ENCODE measurements at places on chromosomes 5 and 9.
A peak's percentile ranks its signal among the peaks of the same experiment; 100 is the strongest.

DNA sequence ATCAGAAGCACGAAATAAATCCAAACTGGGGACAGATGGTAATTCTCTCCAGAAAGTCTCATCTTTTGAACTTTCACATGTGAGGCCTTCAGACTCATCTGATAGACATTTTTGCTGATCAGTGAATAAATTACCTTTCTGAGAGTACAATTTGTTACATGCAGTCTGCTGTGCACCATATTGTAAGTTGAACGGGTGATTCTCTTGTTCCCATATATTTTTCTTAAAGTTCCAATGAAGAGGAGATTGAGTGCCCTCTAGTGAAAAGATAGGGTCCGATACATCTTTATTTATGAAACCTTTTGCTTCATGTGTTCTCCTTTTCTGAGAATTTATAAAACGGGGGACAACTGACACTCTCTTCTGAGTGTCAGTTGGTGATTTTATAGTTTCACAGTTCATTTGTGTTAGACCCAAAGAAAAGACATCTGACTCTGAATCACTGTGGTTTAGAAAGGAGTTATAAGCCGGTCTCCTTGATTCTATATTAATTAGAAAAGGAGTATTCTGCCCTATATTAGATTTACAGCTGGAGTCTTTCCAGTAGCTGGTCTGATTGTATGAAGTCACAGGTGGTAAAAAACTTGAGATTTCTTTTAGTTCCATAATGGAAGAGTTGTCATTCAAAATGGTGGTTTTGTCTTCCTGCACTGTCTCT is 30.4 kb downstream of the GNG10 start:
- DNase-seq: no peak

GRCh38 chr5:156595132-156595787 is 254.8 kb upstream of the PPP1R2B start:
- no peak for DNase-seq

DNA sequence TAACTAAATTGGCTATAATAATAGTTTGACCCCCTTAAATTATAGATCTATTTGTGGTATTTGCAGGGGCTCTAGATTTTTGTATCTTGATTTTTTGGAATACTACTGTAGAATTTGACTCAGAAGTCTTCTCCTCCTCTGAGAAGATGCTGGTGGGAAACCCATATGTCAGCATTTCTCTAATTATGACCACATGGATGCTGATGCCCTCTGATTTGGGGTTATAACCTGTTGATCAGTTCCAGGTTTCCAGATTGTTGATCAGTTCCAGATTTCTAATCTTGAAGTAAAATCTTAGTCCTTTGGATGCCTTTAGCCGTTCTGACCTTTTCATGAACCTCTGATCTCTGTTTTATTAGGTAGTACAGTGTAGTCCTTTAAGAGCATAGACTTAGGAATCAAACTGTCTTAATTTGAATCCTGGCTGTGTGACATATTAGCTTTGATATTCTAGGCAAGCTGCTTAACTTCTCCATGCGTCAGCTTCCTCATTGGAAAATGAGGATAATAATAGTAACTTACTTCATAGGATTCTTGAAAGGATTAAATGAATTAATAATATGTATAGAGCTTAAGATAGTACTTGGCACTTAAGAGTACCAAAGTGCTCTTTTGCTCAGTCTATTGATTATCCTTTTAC is 8.1 kb downstream of the FSD1L start:
- no peak for DNase-seq

DNA sequence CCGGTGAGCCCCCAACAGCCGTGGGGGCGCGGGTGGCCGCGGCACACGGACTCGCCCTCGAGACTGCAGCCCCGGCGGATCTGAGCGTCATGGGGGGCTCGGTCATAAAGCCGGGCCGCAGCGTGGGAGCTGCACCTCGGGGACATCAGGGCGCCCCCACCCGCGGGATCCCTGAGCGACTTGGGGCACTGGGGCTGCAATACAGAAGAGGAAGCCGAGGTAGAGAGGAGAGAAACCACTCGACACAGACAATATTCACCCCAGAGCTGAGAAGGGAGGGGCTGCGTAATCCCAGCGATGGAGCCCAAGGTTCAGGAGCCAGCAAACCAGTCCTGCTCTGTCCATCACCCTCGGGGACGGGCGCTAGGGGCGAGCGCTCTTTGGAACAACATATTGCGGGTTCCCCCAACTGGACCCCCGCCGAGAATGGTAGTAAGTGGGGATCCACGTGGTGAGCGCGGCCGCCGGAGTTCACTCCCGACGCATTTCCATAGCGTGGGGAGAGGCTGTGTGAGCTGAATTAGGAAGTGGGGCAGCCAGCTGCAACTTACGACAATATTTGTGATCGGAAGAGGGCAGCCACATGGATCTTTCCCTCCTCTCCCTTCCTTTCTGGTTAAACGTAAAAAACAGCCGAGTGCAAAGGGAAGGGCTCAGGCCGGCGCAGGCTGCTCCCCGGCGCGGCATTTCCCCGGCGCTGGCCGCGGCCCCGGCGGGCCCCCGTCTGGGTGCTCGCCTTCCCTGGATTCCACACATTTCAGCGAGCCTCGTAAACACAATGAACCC is 9.9 kb downstream of the PTCH1 start:
- peak; percentile 74 for DNase-seq

DNA sequence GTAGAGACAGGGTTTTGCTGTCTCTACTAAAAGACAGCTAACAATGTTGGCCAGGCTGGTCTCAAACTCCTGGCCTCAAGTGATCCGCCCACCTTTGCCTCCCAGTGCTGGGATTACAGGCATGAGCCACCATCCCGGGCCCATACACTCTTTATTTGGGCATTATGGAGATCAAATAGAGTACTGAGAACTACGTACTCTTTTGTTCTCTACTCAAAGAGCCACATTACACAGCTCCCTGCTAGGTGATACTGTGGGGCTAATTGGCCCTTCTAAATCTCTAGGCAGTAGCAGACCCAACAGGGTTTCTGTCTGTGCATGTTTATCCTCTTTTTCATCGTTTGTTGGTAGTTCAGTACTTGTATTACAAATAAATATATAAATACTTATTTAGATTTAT is 16.1 kb downstream of the CKMT2 start:
- DNase-seq: no peak

- no peak for DNase-seq
Observed at GRCh38 chr5:5953584-5954274, 424.6 kb downstream of the MED10 start.

- no peak for DNase-seq
Observed at GRCh38 chr5:8683496-8683895, 814.5 kb downstream of the MTRR start.

DNA sequence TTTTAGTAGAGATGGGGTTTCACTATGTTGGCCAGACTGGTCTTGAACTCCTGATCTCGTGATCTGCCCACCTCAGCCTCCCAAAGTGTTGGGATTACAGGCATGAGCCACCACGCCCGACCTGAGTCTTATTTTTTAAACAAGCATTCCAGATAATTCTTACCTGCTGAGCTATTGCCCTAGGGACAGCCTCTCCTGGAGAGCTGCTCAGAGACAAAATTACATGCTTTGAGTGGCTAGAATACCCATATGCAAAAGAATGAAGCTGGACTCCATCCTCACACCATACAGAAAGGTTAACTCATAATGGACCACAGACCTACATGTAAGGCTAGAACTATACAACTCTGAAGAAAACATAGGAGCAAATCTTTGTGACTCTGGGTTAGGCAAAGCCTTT is 41.6 kb downstream of the GTF3C4 start:
- no peak for DNase-seq

DNA sequence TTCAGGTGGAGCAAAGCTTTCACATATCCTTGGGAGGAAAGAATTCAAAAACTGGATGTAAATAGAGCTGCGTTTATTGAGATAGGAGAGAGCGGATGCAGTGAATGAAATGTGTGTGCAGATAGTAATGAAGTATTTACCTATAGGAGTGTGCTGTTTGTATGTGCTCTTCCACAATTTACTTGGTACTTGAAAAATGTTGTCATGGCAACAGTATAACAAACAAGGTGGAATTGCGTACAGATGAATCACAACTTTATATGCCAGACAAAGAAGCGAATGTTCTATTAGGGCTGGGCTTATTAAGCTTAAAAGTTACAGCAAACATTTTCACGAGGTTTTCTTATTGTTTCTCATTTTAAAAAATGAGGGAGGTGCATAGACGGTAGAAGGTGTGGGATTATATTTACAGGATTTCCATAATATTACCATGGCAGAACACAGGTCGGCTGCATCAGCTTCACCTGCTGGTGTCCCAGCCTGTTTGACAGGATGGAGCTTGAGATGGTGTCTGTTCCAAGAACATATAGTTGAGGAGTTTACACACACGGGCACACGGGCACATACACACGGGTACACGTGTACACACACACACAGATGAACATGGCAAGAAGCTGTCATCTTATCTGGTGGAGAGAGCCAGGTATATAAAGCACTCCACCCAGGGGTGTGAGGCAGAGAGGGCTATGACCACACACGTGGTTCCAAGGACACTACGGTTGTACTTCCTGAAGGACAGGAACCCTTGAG is 155.7 kb downstream of the RMI1 start:
- DNase-seq: no peak

- DNase-seq: no peak
Observed at GRCh38 chr5:147693233-147693632, 89.3 kb downstream of the JAKMIP2 start.

DNA sequence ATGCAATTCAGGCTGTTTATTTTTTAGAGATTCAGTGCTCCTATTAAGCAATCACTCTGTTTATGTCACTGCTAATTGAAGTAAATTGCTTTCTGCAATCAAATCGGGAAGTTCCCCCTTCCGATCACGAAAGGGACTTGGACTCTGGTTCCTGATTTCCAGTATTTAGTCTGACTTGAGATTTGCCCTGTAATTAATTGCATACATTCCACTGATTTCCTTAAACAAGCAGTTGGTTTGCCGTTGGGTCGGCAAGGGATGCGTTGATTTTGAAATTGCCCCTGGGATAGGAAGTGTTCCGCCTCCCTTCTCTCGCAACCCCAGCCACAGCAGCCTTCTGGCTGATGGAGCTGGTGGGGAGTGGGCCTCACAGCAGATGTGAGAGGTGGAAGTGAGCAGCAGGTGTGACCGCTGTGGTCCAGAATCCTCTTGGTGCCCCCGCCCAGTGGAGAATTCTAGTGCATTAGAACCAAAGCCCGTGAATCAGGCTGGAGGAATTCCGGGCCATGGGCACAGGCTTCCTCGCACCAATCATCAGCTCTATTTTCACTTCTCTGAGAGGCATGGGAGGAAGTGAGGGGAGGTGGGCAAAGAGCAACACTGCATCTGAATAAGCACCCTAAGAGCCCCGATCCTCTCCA is 102.5 kb downstream of the SPRY4 start:
- no peak for DNase-seq

DNA sequence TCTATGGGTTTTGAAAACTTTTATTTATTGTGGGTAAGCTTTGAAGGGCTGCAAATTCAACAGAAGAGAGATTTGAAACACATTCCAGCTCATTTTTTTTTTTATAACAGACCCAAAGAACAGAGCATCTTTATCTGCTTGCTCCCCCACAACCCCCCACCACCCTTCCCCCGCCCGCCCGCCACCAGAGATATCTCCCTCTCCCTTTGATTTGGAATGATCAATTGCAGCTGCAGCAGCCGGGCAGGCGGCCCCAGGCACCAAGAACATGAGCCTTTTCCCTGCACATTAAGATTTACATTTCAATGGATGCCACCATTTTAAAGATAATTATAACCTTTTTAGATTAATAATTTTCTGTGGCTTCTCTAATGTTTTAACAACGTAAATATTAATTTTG is 510.9 kb downstream of the ZNF608 start:
- DNase-seq: no peak

DNA sequence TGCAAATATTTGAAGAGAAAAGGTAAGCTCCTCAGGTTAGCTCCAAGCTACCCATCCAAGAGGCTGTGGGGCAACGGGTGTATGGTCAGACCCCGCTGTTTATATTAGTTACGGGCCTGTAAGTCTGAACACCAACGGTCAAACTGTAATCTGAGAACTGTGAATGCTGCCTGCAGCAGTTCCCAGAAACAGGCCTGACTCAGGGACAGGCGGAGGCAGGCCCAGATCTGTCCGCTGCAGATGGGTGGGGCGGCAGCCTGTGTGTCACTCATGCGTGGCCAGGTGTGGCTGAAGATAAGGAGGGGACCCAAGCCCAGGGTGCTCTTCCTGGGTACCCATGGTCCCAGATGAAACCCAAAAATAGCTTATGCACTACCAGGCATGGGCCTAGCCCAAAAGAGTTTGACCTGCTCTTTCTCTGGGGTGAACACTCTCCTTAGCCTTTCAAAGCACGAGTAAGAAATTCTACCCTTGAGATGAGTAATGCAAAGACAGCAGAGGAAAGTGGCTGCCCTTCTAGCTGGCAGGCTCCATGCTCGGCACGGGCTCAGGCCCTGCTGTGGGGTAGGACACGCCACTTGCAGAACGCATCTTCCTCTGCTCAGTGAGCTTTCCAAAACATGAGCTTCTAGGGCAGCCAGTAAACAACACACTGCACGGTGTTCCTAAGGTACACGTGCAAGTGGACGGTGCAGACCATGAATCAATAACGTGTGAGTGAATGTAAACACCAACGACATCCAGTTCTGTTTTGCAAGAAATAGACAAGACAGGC is 9.1 kb downstream of the UBAC1 start:
- DNase-seq: no peak

- no peak for DNase-seq
Observed at GRCh38 chr5:72451741-72452505, 55.3 kb downstream of the ZNF366 start.

- no peak for DNase-seq
Observed at GRCh38 chr5:65630981-65631380, 6.2 kb downstream of the SHLD3 start.

- no peak for DNase-seq
Observed at GRCh38 chr5:59037041-59037440, 454.2 kb downstream of the RAB3C start.

- no peak for DNase-seq
Observed at GRCh38 chr9:136916330-136917184, 28.0 kb downstream of the FBXW5 start.

GRCh38 chr9:129497813-129498450 is 123.0 kb downstream of the C9orf50 start:
- DNase-seq: no peak

DNA sequence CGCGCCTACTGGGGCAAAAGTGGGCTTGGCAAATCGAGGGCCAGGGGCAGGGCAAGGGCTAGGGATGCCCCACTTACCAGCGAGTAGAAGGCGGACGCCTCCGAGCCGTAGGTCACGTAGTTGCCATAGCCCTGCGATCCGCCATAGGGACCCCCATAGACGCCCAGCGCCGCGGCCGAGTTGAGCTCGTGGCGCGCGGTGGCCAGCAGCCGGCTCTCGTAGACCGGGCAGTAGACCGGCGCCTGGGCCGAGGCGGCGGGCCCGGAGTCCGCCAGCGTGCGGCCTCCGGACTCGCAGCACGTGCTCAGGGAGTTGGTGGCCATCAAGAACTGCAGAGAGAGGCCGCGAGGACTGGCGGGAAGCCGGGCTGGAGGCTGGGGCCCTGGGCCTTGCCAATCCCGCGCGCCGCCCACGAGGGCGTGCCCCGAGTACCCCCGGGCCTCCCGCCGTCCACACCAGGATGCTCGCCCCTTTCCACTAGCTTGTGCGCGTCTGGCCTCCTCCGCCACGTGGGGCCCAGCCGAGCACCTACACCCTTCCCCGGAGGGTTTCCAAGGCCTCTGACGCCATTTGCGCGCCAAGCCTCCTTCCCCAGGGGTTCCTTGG is 891 bp downstream of the IRX4 start:
- DNase-seq: no peak

Measured in activated effector memory CD4-positive, alpha-beta T cell treated with anti-CD3 and anti-CD28 coated beads, Interleukin-2, amount 50 U/mL, for 16 hours (primary cell).